ENCODE measurements at places on chromosomes 3 and 15.

GRCh38 chr3:30826531-30826942 lies 67.9 kb downstream of the GADL1 start:
- DNase-seq: no peak

DNA sequence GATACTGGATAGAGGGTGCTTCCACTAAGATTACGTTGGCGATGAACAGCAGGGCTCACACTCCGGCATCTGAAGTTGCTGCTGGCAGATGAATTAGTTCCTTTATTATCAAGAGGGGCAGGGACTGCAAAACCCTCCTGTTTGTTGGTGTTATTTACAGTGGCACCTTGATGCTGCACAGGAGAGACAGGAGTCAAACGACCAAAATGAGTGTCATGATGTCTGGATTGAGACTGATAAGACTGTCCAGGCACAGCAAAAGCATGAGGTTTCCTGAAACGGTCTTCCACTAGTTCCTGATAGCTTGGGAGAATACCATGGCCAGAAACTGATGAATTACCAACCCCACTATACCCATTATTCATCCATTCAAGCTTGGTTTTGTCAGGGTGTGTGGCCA lies 100.8 kb upstream of the NEDD4 start:
- DNase-seq: no peak

- no peak for DNase-seq
These were observed 297.7 kb upstream of the CHRM5 start for GRCh38 chr15:33670567-33670966.

DNA sequence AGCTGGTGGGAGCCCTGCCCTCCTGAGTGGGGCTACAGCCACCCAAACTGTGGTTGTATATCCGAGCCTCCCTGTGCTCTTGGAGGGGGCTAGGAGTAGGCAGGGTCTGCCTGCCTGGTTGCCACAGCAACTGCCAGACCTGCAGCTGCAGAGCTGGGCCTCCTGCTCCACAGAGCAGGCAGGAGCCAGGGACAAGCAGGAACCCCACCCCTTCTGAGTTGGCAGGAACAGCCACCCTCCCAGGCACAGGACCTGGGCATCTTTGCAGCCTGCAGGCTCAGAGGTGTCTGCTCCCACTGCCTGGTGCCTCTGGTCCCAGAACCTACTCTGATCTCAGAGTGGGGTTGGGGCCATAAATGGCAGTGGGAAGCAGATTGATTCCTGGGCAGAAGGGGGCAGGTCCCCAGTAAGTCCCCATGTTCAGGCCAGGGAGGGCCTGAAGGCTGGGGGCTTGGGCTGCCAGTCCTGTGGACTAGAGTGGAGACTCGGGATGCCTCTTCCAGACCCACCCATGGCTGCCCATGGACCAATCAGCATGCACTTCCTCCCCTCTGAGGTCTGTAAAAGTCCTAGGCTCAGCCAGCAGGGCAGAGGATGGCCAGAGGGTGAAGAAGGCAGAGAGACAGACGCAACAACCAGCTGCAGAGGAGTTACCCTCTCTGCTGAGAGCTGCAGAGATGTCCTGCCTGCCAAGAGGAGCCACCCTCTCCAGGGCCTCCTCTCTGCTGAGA lies 10.3 kb upstream of the LRRC31 start:
- DNase-seq: peak; percentile 49

DNA sequence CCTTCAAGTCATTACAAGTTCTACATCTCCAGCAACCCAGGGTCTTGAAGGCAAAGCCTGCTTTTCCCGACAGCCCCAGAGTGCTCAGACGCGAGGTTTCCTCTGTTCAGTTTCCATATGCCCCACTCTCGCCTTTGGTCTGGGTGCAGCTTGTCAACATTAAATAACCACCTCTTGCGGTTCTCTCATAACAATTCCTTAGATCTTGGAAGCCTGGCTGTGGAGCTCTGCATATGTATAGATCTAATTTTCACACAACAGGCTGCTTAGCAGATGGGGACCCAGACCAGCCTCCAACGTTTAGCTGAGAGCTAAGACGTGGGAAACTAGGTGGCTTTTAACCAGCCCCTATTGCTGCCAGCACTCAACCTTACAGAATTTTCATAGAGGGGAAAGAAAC lies 295.5 kb downstream of the RPLP1 start:
- no peak for DNase-seq

DNA sequence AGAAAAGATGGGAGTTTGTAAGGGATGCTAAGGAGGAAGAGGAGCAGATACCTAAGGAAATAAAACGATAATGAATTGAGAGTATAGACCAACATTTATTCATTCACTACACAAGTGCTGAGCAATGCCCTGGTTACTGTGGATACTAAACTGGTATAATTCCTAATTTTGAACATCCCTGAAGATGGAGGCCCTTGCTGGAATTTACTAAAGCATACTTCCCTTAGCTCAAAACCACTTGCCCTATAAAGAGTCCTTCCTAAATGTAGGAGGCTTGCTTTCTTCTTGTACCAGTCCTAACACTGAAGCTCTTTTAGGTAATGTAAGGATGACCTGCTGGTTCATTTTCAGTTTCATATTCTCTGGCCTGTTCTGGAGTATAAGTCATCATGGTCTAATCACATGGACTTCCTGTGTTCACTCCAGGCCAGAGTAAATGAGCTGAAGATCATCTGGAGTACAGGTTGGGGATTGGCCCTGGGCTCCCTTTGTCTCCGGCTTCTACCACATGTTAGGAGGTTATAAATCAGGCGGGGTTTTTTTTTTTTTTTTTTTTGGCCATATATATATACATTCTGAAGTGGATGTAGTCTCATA lies 40.1 kb upstream of the MTMR10 start:
- DNase-seq: no peak
